Activated T-helper 9 cell treated with anti-CD3 and anti-CD28 coated beads, Interleukin-2, amount 50 U/mL, for 16 hours (primary cell): ENCODE measurements at places on chromosomes 2 and 18.

DNA sequence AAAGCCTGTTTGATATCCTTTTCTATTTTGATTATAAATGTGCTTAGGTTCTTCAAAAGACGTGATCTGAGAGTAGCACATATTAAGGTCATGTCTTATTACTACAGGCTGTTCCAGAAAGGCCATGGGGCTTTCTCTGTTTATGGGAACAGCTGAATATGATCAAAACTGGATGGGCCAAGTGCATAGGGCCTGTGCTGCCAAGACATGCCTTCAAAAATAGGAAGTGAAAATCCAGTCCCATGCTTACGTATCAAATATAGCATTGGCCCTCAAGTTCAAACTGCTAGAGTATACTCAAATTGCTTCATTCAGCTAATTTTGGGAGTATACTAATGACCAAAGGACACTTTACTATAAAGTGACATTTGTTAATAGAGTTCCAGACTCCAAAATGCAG is 24.1 kb downstream of the SLC25A52 start:
- no peak for DNase-seq

GRCh38 chr18:3402982-3403451 is 47.0 kb upstream of the TGIF1 start:
- DNase-seq: no peak

GRCh38 chr2:232623768-232624765 is 9.3 kb upstream of the EFHD1 start:
- DNase-seq: no peak

DNA sequence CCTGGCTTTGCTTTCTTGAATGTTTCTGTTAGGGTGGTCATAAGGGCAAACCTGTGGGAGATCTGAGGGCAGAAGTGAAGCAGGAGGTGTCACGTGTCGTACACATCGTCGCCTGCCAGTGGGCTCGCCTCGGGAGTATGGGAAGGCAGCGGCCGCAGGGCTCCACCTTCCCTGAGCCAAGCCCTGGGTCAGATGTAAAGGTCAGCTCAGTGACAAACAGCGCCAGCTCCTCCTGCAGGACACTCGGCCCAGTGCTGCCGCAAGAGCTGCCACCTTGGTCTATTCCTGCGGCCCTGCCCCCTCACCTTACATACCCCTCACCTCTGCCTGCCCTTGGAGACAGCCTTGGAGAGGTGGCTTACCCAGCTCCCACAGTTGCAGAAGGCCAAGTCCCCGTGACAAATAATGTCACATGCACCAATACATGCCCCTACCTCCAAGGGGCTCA is 64.2 kb downstream of the PSMG2 start:
- DNase-seq: no peak

DNA sequence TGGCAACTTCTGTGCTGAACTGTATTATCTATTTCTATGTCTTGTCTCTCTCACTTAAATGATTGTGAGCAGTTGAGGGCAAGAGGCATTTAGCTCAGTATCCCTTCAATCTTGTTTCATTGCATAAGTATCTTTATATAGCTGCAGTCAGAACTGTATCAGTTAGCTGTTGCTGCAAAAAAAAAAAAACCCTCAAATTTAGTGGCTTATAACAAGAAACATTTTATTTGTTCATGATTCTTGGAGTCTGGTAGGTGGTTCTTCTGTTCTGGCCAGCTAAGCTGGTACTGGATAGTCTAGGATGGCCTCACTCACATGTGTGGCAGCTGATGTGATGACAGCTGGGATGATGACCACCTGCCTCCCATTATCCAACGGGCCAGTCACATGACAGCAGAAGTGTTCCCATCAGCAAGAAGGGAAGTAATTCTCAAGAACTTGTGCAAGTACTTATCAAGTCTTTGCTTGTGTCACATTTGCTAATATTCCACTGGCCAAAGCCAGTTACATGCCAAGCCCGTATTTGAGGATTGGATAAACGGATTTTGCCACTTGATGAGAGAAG is 67.8 kb downstream of the SLC4A3 start:
- DNase-seq: no peak

GRCh38 chr2:62663411-62663810 is 42.1 kb upstream of the EHBP1 start:
- no peak for DNase-seq

- no peak for DNase-seq
Measured at GRCh38 chr18:40957533-40958070, 997.4 kb upstream of the PIK3C3 start.

GRCh38 chr2:28193630-28194403 is 198.8 kb upstream of the FOSL2 start:
- no peak for DNase-seq

DNA sequence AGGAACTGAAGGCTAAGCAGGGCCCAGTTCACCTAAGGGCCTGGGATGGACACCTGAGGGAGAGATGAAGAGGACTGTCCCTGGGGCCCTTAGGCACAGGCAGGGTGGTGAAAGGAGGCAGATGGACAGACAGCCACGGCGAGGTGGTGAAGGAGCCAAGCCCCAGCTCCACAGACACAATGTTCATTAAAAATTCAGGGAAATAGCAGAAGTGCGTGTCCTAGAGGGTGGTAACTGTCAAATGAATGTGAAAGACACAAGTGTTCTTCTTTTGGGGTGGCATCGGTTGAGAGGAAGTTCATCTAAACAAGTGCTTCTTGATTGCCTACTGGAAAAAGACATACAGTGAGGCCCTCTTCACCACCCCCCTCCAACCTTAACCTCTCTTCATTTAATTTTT is 76.2 kb upstream of the SIX2 start:
- DNase-seq: no peak

DNA sequence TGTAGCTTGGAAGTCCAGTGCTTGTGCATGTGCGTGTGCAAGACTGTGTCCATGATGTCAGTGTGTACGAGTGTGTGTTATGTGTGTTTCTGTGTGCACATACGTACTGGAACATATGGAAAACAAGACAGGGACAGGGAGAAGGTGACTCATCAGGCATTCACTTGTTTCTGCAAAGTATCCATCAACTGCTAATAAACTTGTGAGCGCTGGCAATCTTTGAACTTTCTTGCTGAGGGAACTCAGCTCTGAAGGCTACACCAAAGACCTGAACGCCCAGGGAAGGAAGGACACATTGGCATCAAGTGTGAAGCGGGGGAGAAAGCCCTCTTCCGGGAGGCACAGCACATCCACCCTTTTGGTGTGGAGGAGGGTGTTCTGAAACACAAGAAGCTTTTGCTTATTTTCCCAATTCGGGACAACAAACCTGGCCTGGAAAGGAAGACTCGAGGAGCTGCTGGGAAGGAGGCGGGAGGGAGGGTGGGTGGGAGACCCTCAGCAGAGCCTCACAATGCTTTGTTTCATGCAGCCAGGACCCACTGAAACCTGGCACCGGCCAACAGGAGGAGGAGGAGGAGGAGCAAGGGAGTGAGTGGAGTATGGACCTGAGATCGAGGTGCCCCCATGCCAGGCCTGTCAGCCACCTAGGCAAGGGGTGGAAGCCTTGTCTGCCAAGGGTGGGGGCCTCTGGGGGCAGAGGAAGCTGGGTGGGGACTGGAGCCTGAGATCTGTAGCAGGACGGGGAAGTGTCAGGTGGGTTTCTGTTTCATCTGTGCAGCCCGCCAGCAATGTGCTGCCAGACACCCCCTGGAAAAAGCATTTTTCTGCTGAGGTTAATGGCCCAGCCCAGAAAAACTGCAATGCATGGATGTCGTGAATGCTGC is 26.8 kb downstream of the SMAD7 start:
- no peak for DNase-seq

DNA sequence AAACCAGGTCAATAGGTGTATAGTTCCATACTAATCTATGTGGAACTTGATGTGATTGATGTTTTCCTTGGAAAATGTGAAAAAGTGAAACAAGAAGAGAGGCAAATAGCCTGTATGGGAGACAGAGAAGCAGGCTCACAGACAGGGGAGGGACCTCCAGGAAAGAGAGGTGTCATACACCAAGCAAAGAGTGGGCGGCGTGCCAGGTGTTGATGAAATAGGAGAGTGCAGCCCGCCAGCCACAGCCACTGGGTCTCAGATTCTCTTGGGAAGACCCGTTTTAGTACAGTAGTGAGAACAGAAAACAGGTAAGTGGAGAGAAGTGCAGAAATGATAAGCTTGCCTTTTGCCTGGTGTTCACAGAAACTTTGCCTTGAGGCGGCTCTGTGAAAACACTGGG is 301.9 kb downstream of the ZNF407 start:
- DNase-seq: no peak

- no peak for DNase-seq
Measured at GRCh38 chr2:19673213-19673791, 228.5 kb downstream of the TTC32 start.

DNA sequence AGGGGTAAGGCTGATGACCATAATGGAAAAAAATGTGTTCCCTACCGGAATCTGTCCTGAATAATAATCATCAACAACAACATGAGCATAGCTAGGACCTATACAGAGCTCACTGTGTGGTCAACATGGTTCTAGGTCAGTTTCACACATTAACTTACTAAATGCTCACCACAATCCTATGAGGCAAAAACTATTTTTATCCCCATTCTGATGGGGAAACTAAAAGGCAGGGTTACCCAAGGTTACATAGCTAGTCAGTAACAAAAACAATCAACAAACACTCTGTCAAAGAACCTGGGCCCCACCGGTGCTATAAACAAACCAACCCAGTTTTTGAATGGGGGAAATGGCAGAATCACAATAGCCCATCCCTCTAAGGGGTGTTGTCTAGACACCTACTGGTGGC is 40.1 kb downstream of the AOX1 start:
- DNase-seq: no peak

DNA sequence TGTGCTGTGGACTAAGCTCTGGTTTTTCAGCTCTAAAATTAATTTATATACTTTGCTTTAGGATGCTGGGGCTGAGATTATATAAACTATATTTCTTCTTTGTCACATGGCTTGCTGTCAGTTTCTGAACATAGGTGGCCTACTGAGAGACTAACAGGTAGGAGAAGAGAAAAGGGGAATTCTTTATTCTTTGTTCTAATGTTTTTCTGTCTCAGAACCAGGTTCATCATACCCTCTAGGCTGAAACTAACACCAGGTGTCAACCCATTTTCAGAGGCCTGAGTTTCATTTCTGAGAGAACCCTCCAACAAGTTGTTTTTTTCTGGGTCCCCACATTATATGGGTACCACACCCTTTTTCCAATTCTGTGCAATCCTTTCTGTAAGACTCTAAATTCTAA is 843.6 kb downstream of the TRIB2 start:
- no peak for DNase-seq

GRCh38 chr18:55322178-55322735 is 265.7 kb downstream of the TCF4 start:
- DNase-seq: no peak

DNA sequence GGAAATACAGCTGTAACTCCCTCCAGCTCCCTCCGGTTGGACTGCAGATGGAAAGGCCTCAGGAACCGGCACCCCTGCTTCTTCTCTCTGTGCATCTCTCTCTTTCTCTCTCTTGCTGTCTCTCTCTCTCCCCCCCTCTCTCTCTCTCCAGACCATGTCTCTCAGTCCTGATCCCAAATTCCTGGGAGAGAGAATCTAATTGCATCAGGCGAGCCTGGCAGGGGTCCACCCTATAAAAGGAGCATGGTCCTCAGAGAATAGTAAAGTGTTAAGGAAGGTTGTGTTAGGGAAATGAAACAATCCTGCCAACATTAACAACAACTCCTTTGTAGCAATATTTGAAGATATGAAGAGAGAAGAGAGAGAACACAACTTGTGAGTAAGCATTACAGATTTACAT is 36.7 kb downstream of the VIT start:
- no peak for DNase-seq

DNA sequence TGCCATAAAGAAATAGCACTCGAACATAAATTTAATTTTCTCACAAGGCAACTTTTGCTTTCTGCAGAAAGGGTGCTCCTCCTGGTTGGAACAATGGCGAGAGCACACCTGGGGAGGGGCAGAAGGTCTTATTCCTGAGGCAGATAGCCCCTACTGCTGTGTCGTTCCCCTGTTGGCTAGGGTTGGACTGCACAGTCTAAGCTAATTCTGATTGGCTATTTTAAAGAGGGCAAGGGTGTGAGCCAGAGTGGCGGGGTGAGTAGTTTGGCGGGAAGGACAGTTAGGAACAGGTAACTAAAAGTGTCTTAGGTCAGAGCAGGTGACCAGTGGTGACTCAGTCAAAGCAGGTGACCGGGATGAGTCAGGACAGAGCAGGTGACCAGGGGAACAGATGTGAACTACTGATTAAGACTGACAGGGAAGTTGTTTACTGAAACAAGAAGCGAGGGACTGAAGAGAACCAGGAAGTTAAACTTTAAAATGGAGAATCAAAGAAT is 49.7 kb upstream of the AGAP1 start:
- DNase-seq: no peak
